ENCODE measurements at places on chromosomes 16 and 17. TPM values are rescaled to one million over a fixed set of nuclear protein-coding genes. Genes with fewer than 3 reads are reported as not detected.

The RSAD1 gene
- 29.7 TPM for total RNA-seq

The CA5A gene
- not detected for total RNA-seq

The HSD11B2 gene
- total RNA-seq: not detected

The PITPNM3 gene
- total RNA-seq: 0.55 TPM

The NARF gene
- total RNA-seq: 136 TPM

The EME1 gene
- 13.2 TPM for total RNA-seq

The CTF1 gene
- 0.20 TPM for total RNA-seq

The CDRT15L2 gene
- total RNA-seq: not detected

The CLEC16A gene
- 37.5 TPM for total RNA-seq

The CLEC18C gene
- 0.48 TPM for total RNA-seq

The RNU2-1 gene
- total RNA-seq: 7,703 TPM

The NR1D1 gene
- 5.1 TPM for total RNA-seq

The CACNA1H gene
- total RNA-seq: 1.9 TPM

The SRCAP gene
- 72.5 TPM for total RNA-seq

The CIITA gene
- total RNA-seq: 24.3 TPM

The CCDC154 gene
- total RNA-seq: 2.7 TPM

The NPIPA3 gene
- 2.9 TPM for total RNA-seq

The CSH2 gene
- not detected for total RNA-seq

The OR3A3 gene
- not detected for total RNA-seq

The SPNS2 gene
- total RNA-seq: 0.53 TPM

The CRHR1 gene
- not detected for total RNA-seq

The ZNF385C gene
- total RNA-seq: not detected

The SLC6A4 gene
- total RNA-seq: not detected

The EFCAB13 gene
- total RNA-seq: 5.1 TPM

The NQO1 gene
- total RNA-seq: 19.6 TPM

The GCGR gene
- total RNA-seq: not detected

The HOXB5 gene
- total RNA-seq: not detected

The RNF227 gene
- total RNA-seq: 7.0 TPM

The SMIM36 gene
- not detected for total RNA-seq

The MYL4 gene
- total RNA-seq: not detected

The ZNF750 gene
- total RNA-seq: not detected

The OR4D1 gene
- 0.86 TPM for total RNA-seq

The ATP2C2 gene
- not detected for total RNA-seq

The SCGB1C2 gene
- total RNA-seq: not detected

The UBE2Z gene
- 67.0 TPM for total RNA-seq

The PLXDC1 gene
- 15.8 TPM for total RNA-seq

The CCL3 gene
- total RNA-seq: 7.3 TPM

The HOXB3 gene
- total RNA-seq: 9.2 TPM

The SPATA2L gene
- 10.3 TPM for total RNA-seq

The USP7 gene
- total RNA-seq: 155 TPM

The TSPOAP1 gene
- total RNA-seq: 35.2 TPM

The CCT6B gene
- 1.5 TPM for total RNA-seq

The SYCE1L gene
- 17.9 TPM for total RNA-seq

The ZNF629 gene
- total RNA-seq: 2.6 TPM

The PRSS53 gene
- 4.8 TPM for total RNA-seq

The ITGAD gene
- total RNA-seq: not detected

The SP2 gene
- 27.8 TPM for total RNA-seq

The RNF43 gene
- total RNA-seq: 0.38 TPM

The TVP23B gene
- 23.8 TPM for total RNA-seq

The TNFRSF13B gene
- total RNA-seq: not detected

The PRRT2 gene
- 0.98 TPM for total RNA-seq

The EDC4 gene
- total RNA-seq: 104 TPM

The FSCN2 gene
- total RNA-seq: 0.58 TPM

The HSF5 gene
- 0.79 TPM for total RNA-seq

The ERN2 gene
- not detected for total RNA-seq

The SRL gene
- total RNA-seq: not detected

The DLG4 gene
- 11.9 TPM for total RNA-seq

The KRT24 gene
- not detected for total RNA-seq

The PIPOX gene
- total RNA-seq: 2.0 TPM

Data from activated naive CD4-positive, alpha-beta T cell treated with anti-CD3 and anti-CD28 coated beads, Interleukin-2, amount 10 ng/mL, durations not matched to agents 5 hours and 36 hours (primary cell).